Left lung (tissue), 14 donors: ENCODE measurements at places on chromosomes 16 and 17. TPM values are rescaled to one million over a fixed set of nuclear protein-coding genes. Genes with fewer than 3 reads are reported as not detected.

DNA sequence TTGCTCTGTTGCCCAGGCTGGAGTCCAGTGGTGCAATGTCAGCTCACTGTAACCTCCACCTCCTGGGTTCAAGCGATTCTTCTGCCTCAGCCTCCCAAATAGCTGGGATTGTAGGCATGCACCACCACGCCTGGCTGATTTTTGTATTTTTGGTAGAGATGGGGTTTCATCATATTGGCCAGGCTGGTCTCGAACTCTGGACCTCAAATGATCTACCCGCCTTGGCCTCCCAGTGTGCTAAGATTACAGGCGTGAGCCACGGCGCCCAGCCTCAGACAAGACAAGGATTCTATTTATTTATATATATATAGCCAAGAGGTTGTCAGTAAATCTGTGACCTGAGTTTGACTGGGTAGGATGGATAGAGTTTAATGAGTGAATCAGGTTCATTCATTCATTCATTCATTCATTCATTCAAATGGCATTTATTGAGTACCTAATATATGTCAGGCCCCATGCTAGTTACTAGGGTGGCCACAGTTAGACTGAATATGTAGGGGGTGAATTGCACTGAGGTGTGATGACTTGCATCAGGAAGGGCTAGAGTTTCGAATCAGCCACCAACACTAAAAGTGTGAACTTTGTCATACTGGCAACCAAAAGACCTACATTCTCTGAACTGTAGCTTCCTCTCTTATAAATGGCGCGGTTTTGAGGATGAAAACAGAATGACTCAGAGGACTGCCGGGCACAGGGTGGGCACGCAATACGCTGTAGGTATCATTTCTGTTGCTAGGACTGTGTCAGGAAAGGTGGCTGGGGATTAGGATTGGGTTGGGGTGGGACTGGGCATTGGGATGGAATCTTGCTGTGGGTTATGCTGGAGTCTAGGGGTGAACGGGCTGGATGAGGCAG is 37.8 kb downstream of the ITGAE start:
- no peak for DNase-seq

DNA sequence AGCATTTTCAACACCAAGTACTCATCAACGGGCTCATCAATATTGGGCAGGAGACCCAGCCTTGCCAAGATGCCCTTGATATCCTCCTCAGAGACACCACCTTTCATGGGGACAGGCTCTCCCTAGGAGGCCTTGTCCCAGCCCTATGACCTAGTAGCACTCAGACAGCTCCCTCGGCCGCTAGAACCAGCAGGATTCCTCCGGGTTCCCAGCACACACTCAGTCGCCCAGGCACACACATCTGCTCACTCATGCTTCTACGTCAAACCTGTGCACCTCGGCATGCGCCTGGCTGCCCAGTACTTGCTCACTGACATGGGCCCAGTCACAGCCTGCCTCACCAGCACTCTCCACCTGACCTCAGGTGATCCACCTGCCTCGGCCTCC is 17.0 kb downstream of the SRCIN1 start:
- no peak for DNase-seq

DNA sequence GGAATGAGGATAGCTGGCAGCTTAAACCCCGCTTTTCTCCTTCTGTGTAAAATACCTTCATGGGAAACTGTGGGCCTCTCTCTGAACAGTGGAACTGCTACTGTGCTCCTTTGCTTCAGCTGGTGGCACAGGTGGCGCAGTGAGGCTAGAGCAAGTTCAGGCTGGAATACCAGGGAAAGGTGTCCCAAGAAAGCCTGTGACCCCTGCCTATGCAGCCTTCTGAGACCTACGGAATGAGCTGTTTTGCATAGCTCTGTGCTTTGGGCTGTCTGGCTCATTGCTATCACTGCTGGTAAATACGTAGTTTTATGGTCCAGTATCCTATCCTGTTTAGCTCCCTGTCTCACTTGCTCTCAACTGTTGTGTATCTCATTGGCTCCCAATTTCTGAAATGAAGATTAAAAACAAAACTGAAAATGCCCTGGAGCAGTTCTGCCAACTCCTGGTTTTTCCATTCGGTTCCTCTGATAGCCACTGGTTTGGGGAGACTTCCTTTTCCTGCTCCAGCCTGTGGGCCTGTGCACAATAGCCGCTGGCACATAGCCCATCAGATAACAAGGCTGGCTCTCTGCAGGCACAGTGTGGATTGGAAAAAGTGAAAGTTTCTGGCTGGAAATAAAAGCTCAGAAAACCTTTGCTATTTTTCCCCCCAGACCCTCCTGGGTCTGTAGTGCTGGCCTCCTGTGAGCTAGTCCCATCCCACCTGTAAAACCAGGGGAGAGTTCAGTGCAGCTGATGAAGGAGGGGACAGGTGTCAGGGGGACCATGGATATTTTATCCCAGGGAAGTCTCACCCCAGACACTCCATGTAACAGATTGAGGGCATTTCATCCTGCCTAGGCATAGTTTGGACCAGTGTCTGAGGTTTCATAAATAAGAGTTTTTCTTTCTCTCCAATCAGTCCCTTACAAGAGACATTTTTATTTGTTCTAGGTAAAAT is 24.0 kb downstream of the LIMD2 start:
- peak; percentile 90 for DNase-seq

DNA sequence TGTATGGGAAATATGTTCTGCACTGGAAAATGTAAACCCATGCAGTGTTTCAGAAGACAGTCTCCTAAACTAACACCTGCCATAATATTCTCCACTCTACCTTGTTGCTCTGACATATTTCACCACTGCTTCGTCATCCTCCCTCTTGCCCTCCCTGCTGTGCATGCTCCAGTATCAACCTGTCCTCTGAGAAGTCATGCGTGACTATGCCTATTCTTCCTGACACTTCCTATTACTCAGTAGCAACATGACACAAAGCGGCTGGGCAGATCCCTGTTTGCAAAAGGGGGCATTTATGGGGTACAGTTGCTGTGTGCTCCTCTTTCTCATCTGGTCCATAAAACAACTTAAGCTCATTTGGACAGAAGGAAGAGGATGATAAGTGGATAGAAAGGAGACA is 805.6 kb upstream of the EEF2KMT start:
- no peak for DNase-seq

DNA sequence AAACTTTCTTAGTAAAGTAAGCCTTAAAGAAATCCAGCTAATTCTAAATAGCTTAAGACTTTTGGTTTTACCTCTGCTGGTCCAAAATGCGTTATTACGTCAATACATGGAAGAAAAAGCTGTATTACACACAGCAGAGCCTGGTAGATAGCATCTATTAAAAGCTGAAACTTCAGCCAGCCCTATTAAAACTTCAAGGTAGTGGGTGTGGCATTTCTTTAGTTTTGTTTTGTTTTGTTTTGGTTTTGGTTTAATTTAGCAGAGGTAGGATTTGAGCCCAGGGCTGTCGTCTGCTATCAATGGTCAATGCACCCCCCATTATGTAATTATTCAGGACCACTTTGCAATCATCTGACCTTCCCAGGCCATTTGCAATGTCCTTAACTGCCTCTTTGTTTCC is 318.4 kb upstream of the MAF start:
- DNase-seq = no peak

The ACSM2A gene
- 0.34 TPM for polyA plus RNA-seq

- DNase-seq = peak; percentile 72
Observed at GRCh38 chr17:48335858-48336500, 94.0 kb downstream of the SKAP1 start.

DNA sequence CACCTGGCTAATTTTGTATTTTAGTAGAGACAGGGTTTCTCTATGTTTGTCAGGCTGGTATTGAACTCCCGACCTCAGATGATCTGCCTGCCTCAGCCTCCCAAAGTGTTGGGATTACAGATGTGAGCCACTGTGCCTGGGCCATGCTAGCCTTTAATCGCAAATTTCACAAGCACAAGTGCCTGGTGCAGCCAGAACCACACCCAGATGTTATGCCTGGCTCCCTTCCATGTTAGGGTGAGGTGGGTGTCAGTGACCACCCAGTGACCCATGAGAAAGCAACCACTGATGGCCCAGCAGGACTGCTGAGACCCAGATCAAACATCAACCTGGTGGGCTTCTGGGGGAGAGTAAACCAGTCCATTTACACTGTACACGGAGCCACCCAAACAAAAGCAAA is 241.9 kb downstream of the CDH11 start:
- DNase-seq = no peak

The CCR7 gene
- 0.48 TPM for polyA plus RNA-seq

GRCh38 chr17:44005527-44006271 is 1.3 kb downstream of the NAGS start:
- DNase-seq = peak; percentile 88

- peak; percentile 86 for DNase-seq
Observed at GRCh38 chr17:48492401-48493298, 38.2 kb downstream of the HOXB1 start.

DNA sequence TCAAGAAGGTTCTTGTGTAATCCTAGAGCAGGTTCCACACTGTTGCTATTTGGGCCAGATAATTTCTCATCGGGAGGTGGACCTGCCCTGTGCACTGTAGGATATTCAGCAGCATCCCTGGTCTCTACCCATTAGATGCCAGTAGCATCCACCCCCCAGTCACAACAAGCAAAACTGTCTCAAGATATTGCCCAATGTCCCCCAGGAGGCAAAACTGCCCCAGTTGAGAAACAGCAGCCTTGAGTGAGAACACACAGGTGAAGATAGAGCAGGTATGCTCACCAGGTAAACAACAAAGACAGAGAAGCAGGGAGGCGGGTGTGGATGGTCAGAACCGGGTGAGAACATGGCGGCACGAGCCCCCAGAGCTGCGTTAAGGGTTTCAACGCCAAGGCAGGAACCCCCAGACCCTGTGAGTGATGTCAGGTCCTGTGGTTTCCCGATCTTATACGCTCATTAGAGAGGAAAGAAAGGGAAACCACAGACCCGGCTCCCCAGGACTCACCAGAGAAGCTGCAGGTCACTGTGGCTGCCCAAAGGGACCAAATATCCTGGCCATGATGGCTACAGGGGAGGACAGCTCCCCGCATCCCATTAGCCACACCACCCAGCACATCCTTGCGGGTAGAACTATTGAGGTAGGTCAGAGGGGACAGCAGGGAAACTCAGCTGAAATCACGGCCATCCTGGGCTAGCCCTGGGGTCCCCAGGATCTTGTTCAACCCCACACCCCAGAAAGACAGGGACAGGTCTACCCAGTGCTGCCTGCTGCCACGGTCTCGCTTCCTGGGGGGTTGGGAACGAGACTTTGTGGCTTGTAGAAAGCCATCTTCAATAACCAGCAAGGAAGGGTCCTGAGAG is 21.2 kb downstream of the CDC42EP4 start:
- DNase-seq = no peak

- peak; percentile 68 for DNase-seq
Observed at GRCh38 chr16:67240506-67240905, 6.8 kb downstream of the FHOD1 start.

GRCh38 chr16:64089697-64090096 is 1032.2 kb downstream of the CDH11 start:
- peak; percentile 11 for DNase-seq

DNA sequence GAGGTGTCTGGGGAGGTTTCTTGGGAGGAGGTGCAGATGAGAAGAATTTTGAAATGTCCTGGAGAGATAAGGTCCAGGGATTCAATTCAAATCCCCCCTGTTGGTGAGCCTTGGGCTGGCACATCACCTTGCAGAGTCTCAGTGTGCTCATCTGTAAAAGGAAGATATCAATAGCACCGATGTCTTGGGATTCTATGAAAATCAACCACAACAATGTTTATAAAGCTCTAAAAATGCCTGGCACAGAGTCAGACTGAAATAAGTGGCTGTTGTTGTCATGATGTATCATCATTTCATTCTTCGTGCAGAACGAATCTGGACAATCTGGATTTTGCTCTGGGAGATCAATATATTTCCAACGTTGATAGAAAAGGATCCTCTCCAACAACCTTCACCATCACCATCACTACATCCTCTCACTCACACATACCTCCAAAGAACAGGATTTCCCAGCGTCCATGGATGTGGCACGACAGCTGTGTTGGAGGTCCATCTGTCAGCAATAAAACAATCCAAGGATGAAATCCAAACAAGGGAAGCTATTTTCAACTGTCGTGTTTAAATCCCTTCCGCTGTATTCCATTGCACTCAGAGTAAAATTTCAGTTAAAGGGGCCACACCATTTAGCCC is 393.7 kb upstream of the DYNLRB2 start:
- no peak for DNase-seq

DNA sequence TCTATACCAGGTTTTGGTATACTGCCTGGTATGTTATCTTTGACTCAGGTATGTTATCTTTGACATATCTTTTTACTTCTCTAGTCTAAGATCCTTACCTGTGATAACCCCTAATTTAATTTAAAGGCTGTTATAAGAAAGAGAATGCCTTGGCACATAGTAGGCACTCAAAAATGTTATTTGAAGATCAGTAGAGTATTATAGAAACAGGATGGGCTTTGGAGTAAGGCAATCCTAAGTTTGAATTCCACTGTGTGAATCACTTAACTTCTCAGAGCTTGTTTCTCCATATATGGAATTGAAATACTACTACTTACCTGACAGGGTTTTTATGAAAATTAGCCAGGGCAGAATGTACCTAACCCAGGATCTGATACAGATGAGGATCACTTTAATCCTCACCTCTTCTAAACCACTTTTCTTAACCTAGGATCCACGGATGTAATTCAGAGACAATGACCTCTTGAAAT is 1.2 kb downstream of the BRIP1 start:
- no peak for DNase-seq

- DNase-seq = no peak
Observed at GRCh38 chr17:37438141-37438540, 31.5 kb downstream of the TADA2A start.

The PYDC1 gene
- polyA plus RNA-seq = not detected

DNA sequence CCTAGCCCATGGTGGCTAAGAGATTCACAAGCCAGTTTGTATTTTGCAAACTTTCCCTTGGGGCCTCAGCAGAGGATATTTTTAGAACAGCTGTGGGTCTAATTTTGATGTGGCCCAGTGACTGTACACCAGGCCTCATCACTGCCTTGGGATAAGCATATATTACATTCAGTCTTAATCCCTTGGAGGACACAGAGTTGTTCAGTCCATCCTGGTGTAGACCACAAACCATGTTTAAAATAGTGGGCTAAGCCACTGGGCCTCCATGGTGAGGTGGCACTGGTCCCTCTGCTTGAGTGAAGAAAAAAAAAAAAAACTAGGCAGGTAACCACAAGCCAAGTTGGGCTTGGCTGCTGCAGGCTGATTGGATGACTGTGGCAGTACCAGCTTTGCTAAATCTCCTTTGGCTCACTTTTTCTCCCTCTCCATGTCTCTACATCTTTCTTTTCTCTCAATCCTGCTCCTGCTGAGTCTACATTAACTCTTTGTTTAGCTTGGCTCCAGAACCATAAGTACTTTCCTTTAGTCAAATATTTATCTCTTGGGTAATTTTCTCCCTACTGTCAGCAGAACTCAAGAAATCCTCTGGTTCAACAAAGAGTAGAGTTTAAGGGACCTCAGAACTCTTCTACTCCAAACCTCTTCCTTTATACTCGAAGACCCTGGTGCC is 120.0 kb upstream of the TBX2 start:
- DNase-seq = no peak
